ENCODE measurements at places on chromosomes 11 and 22. TPM values are rescaled to one million over a fixed set of nuclear protein-coding genes. Genes with fewer than 3 reads are reported as not detected.

DNA sequence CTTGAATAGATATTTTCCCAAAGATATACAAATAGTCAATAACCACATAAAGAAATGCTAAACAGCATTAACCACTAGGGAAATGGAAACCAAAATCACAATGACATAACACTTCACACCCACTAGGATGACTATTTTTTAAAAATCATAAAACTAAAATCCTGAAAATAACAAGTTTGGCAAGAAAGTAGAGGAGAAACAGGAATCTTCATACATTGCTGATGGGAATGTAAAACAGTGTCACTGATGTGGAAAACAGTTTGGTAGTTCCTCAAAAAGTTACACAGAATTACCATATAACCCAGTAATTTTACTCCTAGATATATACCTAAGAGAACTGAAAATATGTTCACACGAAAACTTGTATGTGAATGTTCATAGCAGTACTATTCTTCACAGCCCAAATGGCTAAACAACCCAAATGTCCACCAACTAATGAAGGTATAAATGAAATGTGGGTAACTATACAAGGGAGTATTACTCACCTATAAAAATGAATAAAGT lies 12.5 kb downstream of the PICALM start:
- no peak for DNase-seq

DNA sequence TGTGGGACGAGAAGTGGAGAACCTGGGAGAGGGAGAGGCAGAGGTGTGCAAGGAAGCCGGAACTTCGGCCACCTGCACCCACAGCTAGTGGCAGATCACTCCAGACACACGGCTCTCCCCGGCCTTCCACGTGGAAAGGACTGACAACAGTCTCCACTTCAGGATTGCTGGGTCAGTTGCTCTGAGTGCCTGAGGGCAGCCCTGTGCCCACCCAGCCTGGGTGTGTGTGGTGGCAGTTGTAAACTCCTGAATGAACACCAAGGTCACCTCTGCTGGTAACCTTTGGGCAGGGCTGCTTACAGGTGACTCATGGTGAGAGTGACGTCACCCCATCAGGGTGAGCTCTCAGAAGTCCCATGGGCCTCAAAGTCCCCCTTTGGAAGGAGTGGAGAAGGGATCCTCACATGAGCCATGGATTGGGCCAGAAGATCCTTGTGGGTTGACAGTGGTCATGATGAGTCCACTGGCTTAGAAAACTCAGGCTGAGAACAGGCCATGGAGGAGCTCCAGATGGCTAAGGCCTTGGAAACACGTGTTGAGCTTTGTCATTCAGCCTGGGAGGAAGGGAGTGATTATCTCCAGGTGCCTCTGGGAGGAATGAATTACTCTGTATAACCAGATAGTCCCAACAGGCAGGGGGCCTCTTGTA lies 71.3 kb downstream of the BCR start:
- no peak for DNase-seq

- no peak for DNase-seq
These were observed 24.3 kb upstream of the PICK1 start for GRCh38 chr22:38032681-38033521.

GRCh38 chr11:117356126-117356890 lies 28.7 kb downstream of the CEP164 start:
- no peak for DNase-seq

GRCh38 chr22:19149047-19149883 lies 827 bp downstream of the GSC2 start:
- peak; percentile 16 for DNase-seq

DNA sequence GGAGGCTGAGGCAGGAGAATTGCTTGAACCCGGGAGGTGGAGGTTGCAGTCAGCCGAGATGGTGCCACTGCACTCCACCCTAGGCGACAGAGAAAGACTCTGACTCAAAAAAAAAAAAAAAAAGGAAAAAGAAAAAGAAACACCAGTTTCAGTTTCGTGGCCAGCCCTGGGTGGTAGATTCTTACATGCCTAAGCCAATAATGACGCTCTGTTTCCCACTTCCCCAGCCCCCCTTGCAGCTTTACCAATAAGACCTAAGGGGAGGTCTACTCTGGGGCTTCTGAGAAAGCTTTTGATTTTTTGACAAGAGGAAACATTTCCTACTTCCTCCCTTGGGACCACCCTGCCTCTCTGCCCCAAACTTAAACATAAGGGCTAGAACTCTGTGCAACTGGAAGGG lies 30.0 kb upstream of the PTPRJ start:
- DNase-seq = no peak

The OR10W1 gene
- not detected for total RNA-seq

DNA sequence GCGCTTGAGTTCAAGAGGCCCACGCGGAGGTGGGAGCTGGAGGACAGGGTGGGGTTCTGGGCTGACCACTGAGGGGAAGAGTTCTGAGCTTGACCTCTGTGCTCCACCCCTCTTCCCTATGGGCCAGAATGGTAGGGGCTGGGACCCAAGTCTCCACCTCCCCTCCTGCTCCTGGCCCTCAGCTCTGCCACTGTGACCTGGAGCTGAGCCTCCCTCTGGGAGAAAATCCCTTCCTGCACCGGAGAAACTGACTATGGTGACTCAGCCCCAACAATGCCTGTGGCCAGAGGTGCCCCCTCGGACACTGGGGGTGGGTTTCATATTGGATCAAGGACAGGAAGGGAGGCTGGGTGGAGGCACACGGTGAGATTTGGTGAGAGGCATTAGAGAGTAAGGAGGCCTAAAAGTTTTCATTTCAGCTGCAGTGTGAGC lies 23.0 kb downstream of the RELT start:
- DNase-seq = peak; percentile 47

- no peak for DNase-seq
These were observed 14.6 kb downstream of the PPME1 start for GRCh38 chr11:74185695-74186094.

DNA sequence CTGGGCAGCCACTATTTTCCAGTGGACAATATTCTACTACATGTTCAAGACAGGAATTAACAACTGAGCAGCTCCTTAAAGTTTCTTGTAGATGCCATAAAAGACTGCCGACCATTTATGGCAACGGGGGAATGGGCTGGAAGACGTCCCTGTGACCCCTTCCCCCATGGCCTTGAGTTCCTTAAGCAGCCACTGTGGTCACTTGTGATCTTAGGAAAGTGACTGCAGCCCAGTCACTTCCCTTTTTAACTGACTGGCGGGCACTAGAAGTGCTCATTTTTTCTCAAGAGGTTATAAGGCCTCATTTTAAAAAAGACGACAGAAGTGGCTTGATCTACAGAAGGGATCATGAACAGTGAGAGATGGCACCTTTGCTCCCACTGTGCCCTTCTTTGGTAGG lies 153.2 kb upstream of the NARS2 start:
- no peak for DNase-seq

DNA sequence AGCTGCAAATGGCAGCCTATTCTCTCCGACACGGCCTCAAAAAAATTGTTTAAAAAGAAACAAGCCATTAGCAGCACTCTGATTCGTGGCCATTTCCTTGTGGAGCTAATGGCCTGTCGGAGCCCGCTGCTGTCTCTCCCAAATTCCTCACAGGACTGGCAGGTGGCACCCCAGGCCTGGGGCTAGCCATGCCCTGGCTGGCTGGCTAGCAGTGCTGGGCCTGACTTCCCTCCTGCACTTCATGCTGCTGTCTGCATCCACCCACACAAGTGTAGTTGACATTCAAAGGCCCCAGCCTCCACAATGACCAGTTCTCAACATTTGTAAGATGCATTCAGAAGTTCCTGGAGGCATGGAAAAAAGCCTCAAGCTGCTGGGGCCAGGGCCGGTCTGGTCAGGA lies 61.5 kb downstream of the SMCO4 start:
- DNase-seq = no peak

DNA sequence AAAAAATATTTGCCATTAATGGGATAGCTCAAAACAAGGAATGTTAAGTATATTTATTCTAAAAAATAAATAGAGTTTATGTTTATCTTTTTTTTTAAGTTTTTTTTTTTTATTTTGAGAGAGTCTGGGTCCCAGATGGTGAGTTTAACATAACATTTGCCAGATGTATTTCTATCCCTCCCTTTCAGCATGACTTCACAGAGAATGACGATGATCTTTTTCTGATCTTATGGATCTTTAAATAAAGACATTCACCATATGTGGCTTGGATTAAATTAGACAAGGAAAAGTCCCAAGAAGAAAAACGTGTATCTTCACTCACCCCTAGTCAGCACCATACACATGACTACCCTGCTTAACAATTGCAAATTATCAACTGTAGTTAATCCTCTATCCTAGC lies 839.8 kb upstream of the CNTN5 start:
- DNase-seq = no peak

GRCh38 chr11:63610604-63611394 lies 3.4 kb downstream of the PLAAT3 start:
- no peak for DNase-seq

The BID gene
- total RNA-seq = 63.1 TPM

The MTMR3 gene
- 22.0 TPM for total RNA-seq

- DNase-seq = no peak
These were observed 1.1 kb downstream of the ATL3 start for GRCh38 chr11:63670096-63670432.

The SYT9 gene
- total RNA-seq = 0.77 TPM

The FEN1 gene
- total RNA-seq = 30.8 TPM

GRCh38 chr11:122038543-122038942 lies 77.5 kb downstream of the BLID start:
- DNase-seq = no peak

DNA sequence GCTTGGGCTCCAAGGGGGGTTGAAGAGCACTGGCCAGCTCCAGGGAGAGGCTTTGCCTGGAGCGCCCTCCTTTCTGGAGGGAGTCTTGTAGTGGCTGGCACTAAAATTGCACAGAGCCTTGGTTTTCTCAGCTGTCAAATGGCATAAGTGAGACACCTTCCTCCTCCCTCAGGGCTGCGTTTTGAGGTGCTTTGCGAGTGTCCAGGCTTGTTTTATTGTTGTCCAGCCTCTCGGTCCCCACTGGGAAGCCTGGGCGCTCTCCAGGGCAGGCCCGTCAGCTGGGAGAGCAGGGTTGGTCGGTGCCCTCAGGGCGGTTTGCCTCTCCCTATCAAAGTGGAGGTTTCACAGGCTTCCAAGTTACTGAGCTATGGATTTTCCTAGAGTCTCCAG lies 149.3 kb upstream of the B3GAT1 start:
- DNase-seq = no peak

DNA sequence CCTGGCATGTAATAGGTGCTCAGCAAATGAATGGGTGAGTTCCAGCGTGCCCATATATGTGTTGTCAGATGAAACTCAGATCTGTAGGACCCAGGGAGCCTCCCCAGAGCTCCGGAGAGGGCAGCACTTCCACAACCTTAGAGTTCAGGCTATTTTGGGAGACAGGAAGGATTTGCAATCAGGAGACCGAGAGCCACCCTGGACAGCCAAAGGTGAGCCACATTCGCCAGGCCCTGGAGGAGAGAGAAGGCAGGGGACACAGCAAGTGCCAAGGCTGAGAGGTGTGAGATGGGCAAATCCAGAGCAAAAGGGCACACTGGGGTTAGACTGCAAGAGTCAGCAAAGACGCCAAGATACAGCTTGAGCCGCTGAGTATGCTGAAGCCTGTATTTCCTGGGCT lies 66.4 kb downstream of the CD82 start:
- DNase-seq = no peak

DNA sequence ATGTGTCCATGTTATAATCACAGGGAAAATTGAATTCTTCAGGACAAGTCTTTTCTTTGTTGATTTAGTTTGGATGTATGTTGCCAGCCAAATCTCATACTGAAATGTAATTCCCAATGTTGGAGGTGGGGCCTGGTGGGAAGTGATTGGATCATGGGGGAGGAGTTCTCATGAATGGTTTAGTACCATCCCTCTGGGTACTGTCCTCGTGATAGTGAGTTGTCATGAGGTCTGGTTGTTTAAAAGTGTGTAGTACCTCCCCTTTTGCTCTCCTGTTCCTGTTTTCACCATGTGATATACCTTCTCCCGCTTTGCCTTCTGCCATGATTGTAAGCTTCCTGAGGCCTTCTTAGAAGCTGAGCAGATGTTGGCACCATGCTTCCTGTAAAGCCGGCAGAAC lies 100.3 kb downstream of the CCDC81 start:
- DNase-seq = peak; percentile 33

GRCh38 chr22:38298312-38299005 lies 18.8 kb downstream of the CSNK1E start:
- peak; percentile 35 for DNase-seq

- DNase-seq = no peak
These were observed 6.8 kb downstream of the KRTAP5-5 start for GRCh38 chr11:1636291-1636950.

- DNase-seq = no peak
These were observed 41.7 kb downstream of the FAM227A start for GRCh38 chr22:38614332-38615063.

DNA sequence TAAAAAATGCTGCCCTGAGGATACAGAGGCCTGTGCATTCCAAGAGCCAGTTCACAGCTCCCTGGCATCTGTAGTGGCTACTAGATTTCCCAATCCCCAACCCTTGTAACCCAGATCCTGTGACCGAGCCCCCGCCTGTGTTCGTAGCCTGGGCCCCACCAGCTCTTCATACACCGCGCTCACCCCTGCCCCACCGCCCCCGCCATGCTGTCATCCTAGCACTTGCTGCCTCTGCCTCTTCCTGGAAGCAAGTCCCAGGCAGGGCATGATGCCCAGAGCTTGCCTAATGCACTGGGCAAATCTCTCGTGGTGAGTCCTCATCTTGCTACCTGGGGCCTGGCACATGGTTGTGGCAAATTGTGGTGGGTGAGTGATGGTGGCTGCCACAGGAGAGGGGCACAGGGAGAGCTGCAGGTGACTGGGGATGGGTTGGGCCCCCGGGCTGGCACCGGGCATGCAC lies 7.1 kb downstream of the MGAT3 start:
- DNase-seq = no peak

GRCh38 chr11:742156-742546 lies 5.1 kb upstream of the TALDO1 start:
- DNase-seq = no peak

- DNase-seq = no peak
These were observed 3.3 kb downstream of the PHOX2A start for GRCh38 chr11:72240461-72241290.

The SLC17A6 gene
- not detected for total RNA-seq

DNA sequence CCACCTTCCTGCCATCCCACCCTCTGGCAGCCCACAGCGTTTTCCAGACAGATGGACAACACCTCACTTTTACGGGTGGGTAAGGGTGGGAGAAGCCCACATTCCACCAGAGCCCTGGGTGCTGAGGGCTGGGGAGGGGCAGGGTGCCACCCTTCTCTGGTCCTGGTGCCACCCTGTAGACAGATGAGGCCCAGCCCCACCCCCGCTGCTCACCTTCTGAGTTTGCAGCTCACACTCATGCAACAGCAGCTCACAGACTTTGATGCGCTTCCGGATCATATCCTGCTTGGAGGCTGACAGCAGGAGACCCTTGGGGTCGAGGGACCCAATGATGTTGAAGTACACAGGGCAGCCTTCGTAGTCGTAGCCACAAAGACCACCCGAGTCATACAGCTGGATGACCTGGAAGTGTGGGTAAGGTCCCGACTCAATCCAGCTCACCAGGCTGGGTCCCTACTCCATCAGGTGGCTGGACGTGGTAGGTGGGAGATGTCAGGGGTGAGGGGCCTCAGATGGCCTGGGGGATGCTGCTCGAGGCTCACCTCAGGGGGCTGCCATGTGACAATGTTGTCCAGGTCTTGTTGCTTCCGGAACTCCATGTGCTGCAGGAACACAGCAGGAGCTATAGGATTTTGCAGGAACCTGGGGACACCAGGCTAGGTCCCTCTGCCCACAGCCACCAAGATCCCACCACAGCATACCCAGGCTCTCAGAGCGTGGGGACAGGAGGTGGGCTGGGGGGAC lies 10.3 kb downstream of the SEC14L4 start:
- no peak for DNase-seq

The CCDC116 gene
- total RNA-seq = 0.13 TPM
